ENCODE measurements at places on chromosomes 13 and 19.

DNA sequence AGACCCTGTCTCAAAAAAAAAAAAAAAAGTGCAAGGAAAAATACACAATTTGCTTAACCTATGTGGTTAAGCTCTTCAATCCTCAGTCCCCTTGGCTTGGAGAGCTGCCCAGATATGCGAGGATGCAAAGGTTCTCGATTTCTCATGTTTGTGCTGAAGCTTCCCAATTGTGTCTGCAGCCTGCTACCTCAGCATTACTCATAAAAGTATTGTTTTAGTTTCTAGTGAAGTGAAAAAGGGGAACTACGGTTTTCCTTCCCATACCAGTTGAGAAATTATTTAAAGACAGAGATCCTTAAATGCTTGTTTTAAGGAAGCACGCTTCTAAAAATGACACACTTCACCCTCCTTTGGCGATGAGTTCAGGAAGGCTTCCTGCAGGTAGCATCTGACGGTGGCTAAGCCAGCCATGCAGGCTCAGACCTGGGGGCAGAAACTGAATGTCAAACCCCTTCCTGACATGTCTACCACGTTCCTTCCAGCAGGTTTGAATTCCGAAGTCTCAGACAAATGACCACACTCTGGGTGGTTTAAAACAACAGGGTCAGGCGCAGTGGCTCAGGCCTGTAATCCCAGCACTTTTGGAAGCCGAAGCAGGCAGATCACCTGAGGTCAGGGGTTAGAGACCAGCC, 47.9 kb downstream of the RUBCNL start:
- no peak for DNase-seq

DNA sequence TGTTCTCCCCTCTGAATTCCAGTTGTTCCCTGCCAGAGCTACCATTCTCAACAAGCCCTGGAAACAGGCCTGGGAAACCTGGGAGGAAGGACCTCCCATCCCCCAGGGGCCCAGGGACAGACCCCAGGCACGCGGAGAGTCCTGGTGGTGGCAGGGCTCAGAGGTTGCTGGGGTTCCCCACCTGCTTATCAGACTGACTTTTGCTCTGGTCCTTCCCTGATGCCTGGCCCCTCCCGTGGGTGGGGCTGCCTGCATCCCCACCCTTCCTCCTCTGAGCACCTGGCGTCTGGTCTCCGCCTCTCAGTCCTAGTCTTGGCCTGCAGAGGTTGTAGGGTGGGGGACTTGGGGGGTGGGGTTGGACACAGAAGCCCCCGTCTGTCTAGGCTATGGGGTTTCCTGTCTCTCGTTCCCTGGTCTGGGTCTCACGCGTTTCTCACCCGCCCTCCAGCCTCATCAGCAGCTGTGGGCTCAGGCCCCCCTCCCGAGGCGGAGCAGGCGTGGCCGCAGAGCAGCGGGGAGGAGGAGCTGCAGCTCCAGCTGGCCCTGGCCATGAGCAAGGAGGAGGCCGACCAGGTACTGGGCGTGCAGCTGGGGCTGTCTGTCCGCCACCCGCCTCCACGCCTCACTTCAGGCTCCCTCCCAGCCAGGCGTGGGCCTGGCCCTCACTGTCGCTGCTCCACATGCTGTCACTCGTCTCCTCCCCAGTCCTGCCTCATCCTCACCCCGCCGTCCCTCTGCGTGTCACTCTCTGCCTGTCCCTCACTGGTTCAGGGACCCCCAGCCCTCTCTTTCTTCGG, 13.6 kb downstream of the EPN1 start:
- DNase-seq = no peak

GRCh38 chr19:47045867-47046470, 2.5 kb downstream of the TMEM160 start:
- no peak for DNase-seq

DNA sequence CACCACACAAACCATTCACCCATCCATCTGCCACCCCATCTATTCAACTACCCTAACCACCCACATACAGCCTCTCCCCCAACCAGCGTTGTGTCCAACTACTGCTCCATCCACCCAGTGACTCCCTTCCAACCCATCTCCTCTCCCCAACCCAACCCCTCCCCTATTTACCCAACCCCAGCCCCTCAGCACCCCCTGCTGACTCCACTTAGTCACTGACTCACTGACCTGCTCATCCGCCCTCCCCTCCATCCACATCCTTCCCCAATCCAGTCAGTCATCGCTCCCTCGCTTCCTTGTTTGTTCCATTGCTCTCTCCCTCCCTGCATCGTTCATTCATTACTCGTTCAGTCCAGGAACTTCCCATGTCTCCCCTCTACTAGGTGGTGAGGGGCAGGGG, 39.2 kb downstream of the KCNC3 start:
- DNase-seq = no peak

- DNase-seq = peak; percentile 93
These were observed 834 bp downstream of the FBXO27 start for GRCh38 chr19:39031368-39032062.

DNA sequence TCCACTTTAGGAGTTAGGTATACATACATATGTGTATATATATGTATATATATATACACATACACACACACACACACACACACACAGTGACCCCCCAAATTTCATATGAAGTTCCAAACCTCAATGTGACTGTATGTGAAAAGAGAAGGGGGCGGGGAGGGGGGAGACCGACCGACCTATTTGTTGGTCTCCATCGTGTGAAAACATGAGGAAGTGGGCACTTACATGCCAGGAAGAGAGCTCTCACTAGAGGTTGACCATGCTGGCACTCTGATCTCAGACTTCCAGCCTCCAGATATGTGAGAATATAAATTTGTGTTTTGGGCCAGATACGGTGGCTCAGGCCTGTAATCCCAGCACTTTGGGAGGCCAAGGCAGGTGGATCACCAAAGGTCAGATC, 24.6 kb downstream of the ZNF562 start:
- no peak for DNase-seq

DNA sequence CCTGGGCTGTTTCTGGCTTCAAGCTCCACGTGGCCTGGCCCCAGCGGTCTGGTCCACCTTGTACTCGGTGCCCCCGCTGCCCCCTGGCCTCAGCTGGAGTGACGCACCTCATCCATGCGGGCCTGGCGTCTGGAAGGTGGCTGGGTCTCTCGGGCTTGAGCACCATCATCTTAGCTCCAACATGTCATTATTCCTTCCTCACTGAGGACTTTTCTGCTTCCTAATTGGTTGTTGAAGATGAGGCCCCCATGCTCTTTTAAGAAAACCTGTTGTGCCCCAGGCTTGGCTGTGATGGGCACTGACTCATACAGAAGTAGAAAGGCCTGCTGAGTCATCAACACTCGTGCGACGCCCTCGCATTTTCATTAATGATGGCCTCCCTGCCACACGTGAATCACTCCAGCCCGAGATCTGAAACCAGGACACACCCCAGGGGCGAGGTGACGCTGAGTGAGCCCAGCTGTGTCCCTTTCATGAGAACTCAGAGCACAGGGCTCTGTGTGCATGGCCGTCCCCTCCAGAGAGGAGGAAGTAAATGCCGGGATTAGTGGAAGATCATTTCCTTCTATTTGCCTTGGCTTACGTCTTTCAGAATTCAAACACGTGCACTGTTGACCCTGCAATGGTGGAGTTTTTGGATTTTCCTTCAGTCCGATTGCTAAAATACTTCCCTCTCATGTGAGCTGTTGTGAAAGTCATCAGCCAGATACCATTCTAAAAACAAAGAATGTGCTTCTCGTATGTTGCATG, 14.0 kb upstream of the GJA3 start:
- peak; percentile 83 for DNase-seq

DNA sequence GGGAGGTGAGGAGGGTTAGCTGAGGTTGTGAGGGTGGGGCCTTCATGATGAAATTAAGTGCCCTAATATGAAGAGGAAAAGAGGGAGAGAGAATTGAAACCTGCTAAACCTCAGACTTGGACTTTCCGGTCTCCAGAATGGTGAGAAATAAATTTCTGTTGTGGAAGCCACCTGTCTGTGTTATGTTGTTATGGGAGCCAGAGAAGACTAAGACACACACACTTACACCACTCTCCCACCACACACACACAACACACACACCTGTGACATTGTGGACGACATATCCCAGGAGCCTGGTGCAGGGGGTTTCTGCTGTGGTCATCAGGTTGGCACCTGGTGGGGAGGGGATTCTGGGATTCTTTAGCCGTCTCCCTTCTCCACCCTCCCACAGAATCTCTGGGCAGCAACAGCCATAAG, 14.0 kb downstream of the KLK4 start:
- DNase-seq = no peak

- no peak for DNase-seq
These were observed 155.4 kb downstream of the DCT start for GRCh38 chr13:94323764-94324758.

DNA sequence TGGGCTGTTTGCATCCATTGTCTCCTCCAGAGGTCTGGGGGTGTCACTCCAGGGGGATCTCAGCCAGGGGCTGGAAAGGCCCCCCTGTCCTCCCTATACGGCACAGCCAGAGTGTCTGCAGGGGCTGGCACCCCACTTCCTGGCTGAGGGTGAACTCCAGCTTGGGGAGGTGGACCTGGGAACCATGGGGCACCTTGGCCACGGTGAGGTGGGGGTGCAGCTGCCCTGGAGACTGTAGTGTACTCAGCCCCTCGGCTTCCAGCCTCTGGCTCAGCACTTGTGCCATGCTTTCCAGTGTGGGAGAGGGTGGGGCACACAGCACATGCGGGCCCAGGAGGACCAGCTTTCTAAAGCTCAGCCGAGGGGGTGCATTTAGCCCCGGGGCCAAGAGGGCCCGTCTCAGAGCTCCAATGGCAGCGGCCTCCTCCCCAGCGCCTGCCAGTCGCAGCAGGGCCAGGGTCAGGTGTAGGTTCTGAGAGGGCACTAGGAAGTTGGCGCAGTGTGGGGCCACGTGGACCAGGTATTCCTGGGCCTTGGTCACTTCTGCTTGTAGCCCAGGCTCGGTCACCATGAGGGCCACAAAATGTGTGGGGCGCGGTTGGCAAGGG, 1.4 kb downstream of the LENG9 start:
- no peak for DNase-seq

GRCh38 chr19:54600212-54600611, 6.8 kb downstream of the LILRA1 start:
- DNase-seq = no peak

DNA sequence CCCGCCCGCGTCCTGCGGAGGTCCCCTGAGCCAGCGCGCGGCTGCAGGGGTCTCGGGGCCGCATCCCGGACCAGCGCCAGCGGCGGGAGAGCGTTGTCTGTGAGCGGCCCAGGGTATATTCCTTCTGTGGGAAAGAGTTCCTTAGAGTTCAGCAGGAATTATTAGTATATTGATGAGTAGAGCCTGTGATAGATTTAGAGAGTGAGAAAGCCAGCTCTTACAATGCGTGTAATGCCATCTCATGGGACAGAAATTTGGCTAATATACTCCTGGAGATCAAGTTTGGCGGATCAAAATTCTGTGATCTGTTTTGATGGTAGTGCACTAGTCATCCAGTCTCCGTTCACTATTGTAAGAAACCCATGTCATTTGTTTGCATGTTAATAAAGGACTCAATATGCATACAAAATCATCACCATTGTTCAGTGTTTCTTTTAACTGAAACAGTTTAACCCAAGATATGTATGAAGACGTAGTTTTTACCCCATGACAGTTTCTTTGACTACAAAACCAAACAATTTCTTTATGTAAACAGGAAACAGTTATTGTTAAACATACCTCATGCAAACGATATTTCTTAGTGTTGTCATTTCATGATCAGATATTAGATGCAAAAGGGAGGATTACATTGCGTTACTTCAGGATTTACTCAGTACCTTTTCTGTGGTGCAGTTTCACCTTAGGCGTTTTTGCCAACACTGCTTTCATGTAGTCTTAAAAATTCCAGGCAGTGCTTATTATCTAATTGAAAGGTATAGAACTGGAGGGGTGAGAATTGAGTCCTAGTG, 9.9 kb downstream of the TNFRSF19 start:
- no peak for DNase-seq

GRCh38 chr13:32720026-32720425, 133.8 kb downstream of the PDS5B start:
- DNase-seq = no peak

DNA sequence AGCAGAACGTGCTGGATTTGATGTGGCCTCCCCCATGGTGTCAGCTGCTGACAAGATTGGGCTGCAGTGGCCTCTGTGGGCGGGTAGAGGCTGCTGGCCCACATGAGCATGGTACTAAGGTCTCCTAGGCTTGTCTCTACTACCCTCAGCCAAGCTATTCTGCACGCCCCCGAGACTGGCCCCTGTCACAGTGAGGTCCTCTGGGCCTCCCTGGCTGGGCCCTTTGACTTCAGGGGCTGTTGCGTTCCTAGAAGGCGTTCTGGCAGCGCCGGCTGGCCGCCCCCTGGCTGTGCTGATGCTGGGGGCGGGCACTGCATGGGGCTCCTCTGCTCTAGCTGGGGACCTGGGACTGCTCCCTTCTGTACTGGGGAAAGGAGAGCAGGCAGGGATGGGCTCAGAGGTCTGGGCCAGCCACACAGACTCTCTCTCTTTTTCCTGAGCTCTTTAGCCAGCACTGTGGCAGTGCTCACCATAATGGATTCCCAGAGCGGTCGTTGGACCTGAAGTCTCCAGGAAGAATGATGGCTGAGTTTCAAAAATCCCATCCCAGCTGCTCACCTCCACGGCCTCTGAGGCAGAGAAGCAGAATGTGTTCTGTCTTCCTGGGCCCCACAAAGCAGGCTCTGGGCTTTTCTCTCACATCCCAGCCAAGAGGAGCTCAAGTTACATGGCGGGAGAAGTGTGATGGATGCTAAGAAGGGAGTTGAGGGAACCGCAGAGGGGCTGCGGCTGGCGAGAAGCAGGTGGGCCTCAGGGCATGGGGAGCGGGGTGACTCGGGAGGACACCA, 32.3 kb downstream of the TSSK6 start:
- no peak for DNase-seq

- DNase-seq = no peak
These were observed 117.4 kb downstream of the TRPC4 start for GRCh38 chr13:37752146-37752545.

- DNase-seq = no peak
These were observed 3.5 kb downstream of the DHRS12 start for GRCh38 chr13:51800486-51800885.

GRCh38 chr13:33846303-33847062, 28.5 kb downstream of the RFC3 start:
- DNase-seq = no peak
